ENCODE measurements at places on chromosomes 16 and 17.

- no peak for DNase-seq
Measured at GRCh38 chr17:68750208-68750562, 149.0 kb upstream of the FAM20A start.

DNA sequence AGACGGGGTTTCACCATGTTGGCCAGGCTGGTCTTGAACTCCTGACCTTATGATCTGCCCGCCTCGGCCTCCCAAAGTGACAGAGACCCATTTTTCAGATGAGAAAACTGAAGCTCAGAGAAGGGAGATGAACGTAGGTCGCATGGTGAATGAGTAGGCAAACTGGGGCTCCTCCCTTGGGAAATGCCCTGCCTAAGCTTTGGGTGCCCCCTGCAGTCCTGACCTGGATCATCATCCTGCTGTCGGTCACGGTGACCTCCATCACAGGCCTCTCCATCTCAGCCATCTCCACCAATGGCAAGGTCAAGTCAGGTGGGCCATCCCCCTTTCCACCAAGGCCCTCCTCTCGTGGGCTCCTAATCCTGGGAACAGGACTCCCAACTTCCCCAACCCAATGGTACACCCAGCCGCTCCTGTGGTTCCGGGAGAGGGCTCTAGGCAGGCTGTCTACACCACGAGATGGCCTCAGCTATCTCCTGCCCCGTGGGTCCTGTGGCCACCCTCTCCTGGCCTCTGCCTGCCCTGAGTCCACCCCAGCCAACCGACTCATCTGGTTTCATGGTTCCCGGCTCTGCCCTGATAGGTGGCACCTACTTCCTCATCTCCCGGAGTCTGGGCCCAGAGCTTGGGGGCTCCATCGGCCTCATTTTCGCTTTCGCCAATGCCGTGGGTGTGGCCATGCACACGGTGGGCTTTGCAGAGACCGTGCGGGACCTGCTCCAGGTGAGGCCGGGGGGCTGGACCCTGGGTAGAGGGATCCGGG is 4.7 kb downstream of the SLC12A3 start:
- no peak for DNase-seq

- no peak for DNase-seq
Measured at GRCh38 chr16:79532273-79532672, 68.3 kb downstream of the MAF start.

- no peak for DNase-seq
Measured at GRCh38 chr17:17906418-17907215, 65.6 kb downstream of the TOM1L2 start.

DNA sequence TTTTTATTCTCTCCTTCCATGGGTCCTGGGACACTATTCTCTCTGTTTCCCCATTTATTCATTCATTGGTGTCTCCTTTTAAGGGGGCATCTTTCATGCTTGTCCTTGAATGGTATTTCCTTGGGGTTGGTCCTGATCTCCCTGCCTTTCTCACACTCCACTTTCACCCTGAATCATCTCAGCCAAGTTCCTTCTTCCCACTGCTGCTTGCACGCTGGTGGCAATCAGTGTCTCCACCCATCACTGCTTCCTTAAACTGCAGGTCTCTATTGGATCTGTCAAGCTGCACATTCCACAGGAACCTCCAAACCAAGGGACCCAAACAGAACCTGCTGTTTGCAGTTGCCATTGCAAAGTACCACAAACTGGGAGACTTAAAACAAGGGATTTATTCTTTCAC is 89.3 kb upstream of the SDK2 start:
- no peak for DNase-seq

Data from nucleus accumbens (tissue), 56 donors.